ENCODE measurements at places on chromosomes 13 and 19. TPM values are rescaled to one million over a fixed set of nuclear protein-coding genes. Genes with fewer than 3 reads are reported as not detected.

Gene OVOL3
- total RNA-seq = not detected

Gene TRAPPC5
- 16.7 TPM for total RNA-seq

Gene TPRX2
- total RNA-seq = not detected

Gene CAPN12
- total RNA-seq = not detected

Gene C19orf44
- total RNA-seq = 2.8 TPM

Gene ADGRL1
- 47.9 TPM for total RNA-seq

Gene ENOX1
- total RNA-seq = 45.2 TPM

Gene PTPRH
- total RNA-seq = 0.47 TPM

Gene ONECUT3
- not detected for total RNA-seq

Gene MBD3L3
- not detected for total RNA-seq

Gene COX6B2
- total RNA-seq = not detected

Gene SOX1
- 8.3 TPM for total RNA-seq

Gene CRLF1
- 0.94 TPM for total RNA-seq

Gene CYP2A7
- total RNA-seq = 0.78 TPM

Data from occipital lobe (tissue), 3 donors.